ENCODE measurements at places on chromosomes 5 and 9.

DNA sequence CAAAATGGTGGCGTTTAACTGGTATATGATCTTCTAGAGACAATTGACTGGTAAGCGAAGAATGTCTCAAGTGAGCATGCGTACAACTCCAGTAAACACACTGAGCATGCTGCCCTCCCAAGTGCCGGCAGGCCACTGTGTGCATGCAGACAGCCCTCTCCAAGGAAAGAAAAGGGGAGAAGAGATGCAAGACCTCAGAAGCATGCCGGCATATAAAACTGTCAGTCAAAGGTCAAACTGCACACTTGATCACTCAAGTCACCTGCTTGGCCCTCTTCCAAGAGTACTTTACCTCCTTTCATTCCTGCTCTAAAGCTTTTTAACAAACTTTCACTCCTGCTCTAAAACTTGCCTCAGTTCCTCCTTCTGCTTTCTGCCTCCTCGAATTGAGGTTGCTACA is 910.2 kb downstream of the TAF11L14 start:
- no peak for DNase-seq

DNA sequence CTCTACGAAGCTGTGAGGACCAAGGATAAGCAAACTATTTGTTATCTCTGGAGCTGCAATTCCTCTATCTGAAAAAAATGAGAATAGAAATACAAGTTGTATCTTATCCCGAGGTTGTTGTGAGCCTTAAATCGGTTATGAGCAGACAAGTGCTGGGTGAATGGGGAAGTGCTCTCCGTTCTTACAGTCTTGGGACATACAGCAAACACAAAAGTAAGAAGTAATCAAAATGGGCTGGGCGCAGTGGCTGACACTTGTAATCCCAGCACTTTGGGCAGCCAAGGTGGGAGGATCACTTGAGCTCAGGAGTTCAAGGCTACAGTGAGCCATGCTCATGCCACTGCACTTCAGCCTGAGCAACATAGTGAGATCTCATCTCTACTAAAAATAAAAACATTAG is 31.7 kb downstream of the ITK start:
- DNase-seq, result no peak

DNA sequence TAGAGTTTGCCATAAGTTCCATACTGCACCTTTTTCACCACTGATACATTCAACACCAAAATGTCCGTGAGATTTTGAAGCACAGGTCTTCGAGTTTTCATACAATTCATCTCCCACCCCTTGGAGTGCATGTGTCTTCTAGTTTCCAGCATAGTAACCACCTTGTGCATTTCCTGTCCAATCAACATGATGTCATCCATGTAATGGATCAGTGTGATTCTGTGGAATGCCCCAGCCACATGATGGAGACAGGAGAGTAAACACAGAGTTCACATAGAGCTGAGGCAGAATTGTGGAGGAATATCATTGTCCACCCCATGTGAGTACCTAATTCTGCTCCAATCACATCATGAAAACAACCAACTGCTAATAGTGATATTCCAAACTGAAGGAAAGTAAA is 441.5 kb upstream of the CDH6 start:
- DNase-seq, result no peak

DNA sequence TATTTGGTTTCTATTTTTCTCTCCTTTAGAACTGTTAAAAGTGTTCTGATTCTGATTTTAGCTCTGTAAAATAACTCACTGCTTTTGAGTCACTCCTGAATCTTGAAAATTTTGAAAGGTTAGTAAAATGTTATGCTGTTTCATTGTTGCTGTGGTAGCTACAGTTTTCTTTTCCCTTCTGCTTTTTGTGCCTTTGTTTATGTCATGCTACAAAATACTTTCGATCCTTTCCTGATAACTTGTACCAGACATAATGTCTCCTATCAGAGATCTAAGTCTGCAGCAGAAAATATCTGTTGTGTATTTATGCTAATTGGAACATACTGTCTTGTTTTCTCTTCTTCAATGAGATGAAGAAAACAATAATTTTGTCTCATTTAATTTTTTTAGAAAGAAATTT is 26.9 kb upstream of the CEP120 start:
- DNase-seq, result no peak

DNA sequence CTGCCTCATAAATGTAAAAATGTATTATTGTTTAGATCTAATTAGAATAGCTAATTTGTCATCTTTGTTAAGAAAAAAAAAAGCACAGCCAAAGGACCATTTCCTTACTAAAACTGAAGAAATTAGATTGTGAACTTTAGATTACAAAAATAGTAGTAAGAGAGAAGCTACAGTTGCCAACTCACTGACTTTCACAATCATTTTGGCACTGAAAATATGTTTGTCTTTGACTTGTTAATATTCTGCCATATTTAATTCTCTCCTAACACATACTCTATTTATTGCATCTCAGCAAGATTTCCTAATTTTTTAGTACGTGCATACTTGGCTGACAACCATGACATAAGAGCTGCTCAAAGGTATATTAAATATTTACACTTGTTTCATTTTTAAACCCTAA is 297.1 kb downstream of the TUSC1 start:
- no peak for DNase-seq

- DNase-seq, result no peak
These were observed 844 bp upstream of the MCCC2 start for GRCh38 chr5:71586052-71586940.
